ENCODE measurements at places on chromosomes 1 and 21.

DNA sequence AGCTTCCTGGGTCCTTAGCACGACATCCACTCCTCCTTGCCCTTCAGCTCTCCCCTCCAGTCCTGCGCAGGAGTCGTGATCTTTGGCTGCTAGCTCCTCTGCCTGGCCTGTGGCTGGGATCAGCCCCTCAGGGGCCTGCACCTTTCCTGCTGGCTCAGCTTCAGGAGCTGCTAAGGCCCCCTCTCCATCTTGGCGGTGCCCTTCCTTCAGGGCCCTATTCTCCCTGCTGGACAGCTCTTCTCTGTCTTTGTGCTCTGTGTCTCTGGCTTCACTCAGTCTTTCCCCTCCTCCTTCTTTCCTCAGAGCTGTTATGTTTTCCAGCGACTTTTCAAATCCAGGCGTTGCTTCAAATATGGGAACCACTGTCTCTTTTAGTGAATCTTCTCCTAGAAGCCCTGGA is 59.5 kb upstream of the LRRC53 start:
- peak; percentile 33 for DNase-seq

GRCh38 chr1:181778640-181779260 is 282.8 kb downstream of the ZNF648 start:
- no peak for DNase-seq

DNA sequence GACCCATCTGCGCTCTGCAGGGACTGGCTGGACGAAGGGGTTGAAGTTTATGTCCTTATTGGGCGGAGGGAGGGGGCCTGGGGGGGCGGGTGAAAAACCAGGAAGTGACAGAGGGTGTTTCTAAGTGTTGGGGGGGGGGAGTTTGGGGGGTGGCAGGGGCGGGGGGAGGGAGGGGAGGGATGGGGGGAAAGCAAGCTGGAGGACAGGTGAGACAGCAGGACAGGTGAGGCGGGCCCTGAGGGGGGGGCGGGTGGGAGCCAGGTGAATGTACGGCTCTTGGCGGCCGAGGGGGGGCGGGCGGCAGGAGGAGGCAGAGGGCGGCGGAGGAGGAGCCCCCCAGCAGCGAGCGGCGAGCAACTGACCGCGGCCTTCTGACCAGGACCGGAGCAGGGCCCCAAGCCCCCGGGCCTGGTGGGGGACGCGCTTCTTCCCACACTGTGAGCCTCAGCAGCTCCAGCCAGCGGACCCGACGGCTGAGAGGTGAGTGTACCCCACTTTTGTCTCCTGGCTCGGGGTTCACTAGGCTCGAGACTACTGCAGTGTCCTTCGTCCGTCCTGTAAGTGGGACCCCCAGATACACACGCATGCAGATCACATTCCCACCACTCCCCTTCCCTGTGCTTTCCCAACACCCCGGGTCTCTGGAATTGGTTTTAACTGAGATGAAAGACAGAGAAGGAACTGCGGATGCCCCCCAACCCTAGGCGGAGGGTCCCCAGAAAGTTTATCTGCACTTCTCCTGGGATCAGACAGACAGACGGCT is at the start of gene ZBTB7B:
Gene ZBTB7B (plus strand): TSS at position 339 of the 763 bp plus-strand sequence. CDS start 11,859 bp downstream, outside the sequence.
- peak; percentile 39 for DNase-seq

DNA sequence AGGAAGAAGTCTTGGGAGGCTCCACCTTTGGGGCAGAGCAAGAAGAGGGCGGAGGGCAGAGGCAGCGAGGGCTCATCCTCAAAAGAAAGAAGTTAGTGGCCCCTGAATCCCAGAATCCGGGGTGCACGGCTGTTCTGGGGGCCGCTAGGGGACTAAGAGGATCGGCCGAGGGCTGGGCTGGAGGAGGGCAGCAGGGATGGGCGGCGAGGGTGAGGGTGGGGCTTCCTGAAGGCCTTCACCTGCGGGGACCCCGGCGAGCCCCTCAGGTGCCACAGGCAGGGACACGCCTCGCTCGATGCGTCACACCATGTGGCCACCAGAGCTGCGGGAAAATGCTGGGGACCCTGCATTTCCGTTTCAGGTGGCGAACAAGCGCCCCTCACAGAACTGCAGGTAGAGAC is 23.9 kb downstream of the COL6A1 start:
- DNase-seq = peak; percentile 29

- DNase-seq = no peak
Measured at GRCh38 chr1:19130468-19130867, 79.6 kb downstream of the UBR4 start.

GRCh38 chr1:116119876-116120275 is 8.7 kb downstream of the MAB21L3 start:
- DNase-seq = no peak

- DNase-seq = no peak
Measured at GRCh38 chr1:67281244-67281643, 26.4 kb upstream of the IL12RB2 start.

GRCh38 chr1:56539520-56539931 is 39.8 kb downstream of the PLPP3 start:
- DNase-seq = no peak

DNA sequence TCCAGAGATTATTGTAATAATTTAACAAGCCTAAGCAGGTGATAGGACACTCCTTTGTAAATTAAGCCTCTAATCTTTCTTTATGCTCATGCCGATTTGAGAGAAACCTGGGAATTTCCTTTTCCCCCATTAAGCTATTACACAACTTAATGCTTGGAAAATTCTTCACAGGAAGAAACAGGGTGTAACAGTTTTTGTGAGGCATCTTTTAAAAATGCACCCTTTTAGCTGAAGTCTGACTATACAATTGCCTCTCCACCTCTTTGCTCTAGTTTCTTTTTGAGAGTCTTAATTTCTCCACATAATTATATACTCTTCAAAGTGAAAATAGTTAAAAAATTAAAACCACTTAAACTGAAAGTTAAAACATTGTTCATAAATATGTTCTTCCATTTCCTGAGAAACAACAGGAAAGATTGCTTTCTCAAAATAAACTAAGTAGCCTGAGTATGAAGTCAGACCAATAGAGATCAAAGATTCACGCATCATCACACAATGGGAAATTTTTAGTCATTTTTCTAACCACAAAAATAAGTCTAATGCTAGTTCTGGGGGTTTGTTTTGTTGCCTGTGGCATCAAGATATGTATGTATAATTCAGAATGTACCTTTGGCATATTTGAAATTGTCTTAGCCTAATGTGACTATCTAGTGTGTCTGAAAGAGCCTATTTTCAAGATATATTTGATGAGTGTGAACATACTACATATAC is 34.7 kb downstream of the LRRC8D start:
- no peak for DNase-seq

DNA sequence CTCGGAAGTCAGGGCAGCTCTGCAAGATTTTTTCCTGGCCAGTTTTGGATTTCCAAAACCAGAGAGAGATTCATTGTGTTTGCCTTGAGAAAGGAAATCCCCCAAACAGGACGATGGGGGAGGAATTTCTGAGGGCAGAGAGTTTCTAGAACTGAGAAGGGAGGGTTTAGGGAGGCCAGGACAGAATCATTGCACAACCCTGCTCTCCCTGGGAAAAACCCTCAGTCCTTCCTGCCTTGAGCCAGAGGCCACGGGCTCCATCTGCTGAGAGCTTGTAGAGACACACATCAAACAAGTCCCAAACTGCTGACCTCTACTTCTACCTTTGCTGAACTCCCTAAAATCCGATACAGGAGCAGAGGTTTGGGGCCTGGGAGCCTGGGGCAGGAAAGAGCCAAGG is 99.7 kb downstream of the NMNAT2 start:
- peak; percentile 70 for DNase-seq

- no peak for DNase-seq
Measured at GRCh38 chr1:4108758-4109627, 208.9 kb upstream of the C1orf174 start.

DNA sequence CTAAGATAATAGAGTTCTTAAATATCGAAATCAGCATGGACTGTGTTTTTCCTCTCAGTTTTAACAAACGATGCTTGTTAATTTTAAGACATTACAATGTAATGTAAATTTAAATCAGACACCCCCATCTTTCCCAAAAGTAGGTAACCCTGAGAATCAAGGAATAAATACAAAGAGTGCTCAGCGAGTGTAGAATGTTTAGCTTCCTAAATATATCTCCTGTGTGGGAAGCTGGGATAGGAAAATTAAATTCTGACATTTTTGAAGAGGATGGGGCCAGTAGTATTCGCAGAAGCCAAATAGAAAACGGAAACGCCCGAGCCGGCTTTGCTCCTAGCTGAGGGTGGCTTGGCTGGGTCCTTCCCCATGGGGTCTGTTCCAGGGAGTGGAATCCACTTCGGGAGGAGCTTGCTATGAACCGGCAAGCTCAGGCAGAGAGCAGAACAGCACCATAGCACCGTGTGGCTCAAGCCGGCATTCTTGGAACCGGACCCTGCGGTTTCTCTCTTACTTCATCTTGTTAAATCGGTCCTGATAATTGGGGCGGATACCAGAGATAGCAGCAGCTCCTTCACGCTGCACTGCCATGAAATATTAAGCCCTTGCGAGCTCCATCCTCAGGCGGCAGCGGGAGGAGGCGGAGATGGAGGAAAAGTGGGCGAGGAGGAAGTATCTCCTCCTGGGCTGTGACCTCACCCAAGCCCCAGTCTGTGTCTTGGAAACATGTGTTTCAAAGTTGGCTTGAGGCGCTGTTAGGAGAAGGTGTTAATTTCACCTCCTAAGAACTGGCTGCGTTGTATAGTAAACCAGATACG is 24.9 kb downstream of the MAP3K7CL start:
- peak; percentile 49 for DNase-seq

DNA sequence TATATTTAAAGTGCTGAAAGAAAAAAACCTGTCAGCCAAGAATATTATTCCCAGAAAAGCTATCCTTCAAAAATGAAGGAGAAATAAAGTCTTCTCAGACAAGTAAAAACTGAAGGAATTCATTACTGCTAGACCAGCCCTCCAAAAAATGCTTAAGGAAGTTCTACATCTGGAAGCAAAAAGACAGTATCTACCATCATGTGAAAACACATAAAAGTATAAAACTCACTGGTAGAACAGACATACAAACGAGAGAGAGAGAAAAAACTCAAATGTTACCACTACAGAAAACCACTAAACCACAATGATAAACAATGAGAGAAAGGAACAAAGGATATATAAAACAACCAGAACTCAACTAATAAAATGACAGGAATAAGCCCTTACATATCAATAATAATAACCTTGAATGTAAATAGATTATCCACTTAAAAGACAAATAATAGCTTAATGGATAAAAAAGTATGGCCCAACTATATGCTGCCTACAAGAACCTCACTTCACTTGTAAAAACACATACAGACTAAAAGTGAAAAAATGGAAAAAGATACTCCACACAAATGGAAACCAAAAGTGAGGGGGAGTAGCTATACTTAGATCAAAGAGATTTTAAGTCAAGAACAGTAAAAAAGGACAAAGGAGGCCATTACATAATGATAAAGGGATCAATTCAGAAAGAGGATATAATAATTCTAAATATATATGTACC is 22.0 kb downstream of the NSL1 start:
- no peak for DNase-seq

DNA sequence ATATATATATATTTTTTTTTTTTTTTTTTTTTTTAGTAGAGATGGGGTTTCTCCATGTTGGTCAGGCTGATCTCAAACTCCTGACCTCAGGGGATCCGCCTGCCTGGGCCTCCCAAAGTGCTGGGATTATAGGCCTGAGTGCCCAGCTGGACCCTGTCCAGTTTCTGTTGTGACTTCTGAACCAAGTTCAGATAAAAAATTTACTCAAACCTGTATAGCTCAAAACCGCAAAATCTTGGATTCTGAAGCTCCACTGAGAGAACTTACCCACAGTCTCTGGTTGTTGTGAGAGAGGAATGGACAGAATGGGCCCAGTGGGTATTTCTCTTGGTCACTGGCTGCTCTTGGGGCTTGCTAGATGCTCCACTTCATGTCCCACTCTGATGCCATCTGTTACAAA is 76.4 kb downstream of the HS2ST1 start:
- DNase-seq = no peak
